ENCODE measurements at places on chromosomes 16 and 17.

DNA sequence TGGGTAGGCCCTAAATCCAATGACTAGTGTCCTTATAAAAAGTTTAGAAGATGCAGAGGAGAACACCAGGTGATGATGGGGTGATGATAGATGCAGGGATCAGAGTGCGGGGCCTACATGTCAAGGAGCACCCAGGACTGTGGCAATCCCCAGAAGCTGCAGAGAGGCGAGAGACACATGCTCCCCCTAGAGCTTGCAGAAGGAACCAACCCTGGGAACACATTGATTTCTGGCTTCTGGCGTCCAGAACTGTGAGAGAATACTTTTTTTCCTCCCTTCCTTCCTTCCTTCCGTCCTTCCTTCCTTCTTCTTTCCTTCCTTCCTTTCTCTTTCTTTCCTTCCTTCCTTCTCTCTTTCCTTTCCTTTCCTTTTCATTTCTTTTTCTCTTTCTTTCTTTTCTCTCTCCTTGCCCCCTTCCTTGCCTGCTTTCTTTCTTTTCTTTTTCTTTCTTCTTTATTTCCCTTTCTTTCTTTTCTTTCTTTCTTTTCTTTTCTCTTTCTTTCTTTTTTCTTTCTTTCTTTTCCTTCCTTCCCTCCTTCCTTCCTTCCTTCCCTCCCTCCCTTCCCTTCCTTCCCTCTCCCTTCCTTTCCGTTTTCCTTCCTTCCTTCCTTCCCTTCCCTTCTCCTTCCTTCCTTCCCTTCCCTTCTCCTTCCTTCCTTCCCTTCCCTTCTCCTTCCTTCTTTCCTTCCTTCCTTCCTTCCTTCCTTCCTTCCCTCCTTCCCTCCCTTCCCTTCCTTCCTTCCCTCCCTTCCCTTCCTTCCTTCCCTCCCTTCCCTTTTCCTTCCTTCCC lies 134.3 kb downstream of the HAPSTR1 start:
- no peak for ATAC-seq

GRCh38 chr17:82228278-82228841 lies 482 bp upstream of the SLC16A3 start:
- peak; percentile 57 for ATAC-seq

DNA sequence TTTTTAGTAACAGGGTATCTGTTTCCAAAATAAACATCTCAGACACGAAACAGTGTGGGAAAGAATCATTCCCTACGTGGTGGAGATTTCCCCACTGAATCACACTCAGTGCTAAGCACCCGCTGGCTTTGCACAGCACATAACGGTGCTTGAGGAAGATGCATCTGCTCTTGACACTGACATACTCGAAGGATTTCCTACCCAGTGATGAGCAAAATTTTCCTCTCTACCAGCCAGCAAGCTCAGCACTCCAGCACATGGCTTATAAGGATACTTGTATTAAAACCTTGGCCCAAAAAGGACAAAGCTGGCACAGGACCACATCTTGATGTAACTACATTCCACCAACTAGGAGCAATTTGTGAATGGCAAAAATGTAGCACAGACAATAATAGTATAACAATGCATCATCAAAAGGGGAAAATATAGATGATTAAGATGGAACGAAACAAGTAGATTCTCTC lies 59.0 kb downstream of the ANKFY1 start:
- ATAC-seq: no peak

GRCh38 chr17:74779948-74780400 lies 3.8 kb upstream of the NAT9 start:
- peak; percentile 55 for ATAC-seq

DNA sequence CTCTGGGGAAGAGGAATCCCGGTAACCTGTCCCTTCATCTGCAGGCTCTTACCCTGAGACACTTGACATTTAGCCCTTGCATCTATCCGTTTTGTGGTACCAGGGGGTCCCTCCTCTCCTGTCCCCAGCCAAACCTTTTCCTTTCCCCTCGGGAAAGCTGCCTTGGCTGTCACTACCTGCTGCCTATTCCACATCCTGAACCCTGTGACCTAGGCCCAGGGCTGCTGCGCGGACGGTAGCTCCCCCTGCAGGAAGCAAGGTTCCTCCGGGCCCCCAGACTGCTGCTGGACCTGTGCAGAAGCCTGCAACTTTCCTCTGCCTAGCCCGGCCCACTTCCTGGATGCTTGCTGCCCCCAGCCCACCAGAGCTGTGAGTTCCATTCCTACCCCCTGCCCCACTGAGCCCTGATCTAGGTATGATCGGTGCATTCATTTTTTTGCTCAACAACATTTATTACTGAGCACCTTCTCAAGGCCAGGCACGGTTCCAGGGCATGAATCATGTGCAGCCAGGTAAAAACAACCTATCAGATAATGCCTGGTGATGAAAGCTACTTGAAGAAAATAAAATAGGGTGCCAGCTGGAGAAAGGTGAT lies 10.5 kb upstream of the ALDOA start:
- ATAC-seq: peak; percentile 72

GRCh38 chr16:28880589-28880915 lies 2.3 kb downstream of the ATP2A1 start:
- no peak for ATAC-seq

GRCh38 chr17:14116263-14117024 lies 47.1 kb downstream of the COX10 start:
- ATAC-seq: no peak

- ATAC-seq: no peak
These were observed 182.3 kb downstream of the SHISA9 start for GRCh38 chr16:13083681-13084080.

GRCh38 chr17:31488264-31488981 lies 96.9 kb downstream of the RAB11FIP4 start:
- ATAC-seq: no peak

GRCh38 chr16:57867000-57867561 lies 64.8 kb upstream of the KIFC3 start:
- ATAC-seq: no peak

DNA sequence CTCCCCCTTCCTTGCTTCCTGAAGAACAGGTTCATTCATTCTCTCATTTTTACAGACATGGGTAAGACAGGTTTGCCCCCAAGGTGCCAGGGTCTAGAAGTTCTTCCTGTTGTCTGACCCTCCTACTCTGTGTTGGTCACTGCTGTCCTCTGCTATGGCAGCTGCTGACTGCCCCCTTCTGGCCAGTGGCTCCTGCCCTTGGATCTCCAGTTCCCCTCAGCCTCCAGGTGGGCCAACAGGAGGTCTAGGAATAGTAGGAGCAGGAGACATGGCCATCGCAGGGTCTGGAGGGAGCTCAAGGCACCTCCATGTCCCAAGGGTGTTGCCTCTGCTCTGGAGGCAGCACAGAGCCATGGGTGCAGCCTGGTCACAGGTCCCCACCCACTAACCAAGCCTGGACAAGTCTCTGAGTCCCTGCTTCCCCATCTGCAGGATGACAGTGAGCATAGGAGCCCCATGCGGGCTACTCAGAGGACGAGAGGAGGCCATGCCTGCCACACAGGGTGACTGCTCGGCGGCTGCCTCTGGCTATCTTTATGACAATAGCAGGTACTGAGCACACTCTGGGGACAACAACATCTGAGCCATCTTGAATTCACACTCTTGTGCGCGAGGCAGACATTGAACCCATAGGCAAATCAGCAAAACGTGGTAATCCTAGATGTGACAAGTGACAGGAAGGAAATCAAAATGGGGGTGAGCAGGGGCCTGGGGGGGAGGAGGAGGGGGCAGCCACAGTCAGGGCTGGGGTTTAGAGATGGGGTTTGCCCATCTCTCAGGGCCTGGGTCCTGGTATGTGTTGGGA lies 27.0 kb upstream of the NXPH3 start:
- no peak for ATAC-seq

DNA sequence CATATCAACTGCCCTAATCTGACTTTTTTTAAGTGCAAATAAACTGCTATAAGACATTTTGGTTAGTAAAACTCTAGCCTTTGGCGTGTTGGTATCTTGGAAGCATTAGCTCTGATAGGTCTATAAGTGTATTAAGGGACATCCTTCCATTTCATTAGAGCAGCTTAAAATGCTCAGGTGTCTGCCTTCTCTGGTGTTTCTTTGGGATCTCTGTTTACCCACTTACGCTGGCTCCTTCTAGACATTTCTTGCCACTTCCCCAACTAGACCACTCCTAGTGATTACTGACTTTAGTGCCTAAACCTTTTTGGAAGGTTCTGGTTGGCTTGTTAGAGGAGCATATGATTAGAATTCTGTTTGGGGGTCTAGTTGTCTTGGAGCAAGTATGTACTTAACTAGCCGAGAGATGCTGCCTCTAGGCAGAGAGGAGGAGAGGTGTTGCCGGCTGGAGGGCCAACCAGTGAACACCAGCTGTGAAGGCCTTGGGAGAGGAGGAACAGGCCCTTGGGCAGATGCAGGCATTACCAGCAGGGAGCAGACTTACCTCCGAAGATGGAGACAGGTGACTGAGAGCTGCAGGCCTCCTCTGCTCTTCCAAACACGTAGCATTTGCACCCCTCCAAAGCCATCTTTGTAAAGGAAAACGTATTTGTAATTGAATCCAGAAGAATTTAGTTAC lies 15.2 kb upstream of the CLEC18C start:
- ATAC-seq: no peak

DNA sequence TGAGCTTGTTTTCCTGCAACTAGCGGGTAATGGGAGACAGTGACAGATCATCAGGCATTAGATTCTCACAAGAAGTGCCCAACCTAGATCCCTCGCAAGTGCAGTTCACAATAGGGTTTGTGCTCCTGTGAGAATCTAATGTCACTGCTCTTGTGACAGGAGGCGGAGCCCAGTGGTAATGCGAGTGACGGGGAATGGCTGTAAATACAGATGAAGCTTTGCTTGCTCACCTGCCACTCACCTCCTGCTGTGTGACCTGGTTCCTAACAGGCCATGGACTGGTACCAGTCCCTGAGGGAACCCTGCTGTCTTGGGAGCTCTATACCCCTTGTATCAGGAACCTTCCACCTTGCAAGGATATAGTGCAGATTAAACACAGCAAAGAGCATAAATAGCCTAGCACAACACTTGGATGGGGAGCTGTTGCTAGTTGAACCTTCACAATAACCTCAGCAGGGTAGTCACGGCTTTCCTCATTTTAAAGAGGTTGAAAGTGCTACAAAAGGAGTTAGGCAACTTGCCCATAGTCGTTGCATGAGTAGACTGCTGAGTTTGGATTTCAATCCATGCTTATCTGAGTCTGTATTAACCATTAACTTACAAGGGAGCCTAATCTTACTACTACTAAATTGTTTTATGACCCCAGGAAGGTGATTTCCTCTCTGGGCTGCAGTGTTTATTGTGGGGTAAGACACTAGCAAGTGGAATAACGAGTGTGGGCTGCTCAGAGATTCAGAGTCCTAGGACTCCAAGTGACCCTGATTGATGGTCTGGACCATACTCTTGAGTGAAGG lies 156.6 kb upstream of the ZFHX3 start:
- ATAC-seq: no peak

DNA sequence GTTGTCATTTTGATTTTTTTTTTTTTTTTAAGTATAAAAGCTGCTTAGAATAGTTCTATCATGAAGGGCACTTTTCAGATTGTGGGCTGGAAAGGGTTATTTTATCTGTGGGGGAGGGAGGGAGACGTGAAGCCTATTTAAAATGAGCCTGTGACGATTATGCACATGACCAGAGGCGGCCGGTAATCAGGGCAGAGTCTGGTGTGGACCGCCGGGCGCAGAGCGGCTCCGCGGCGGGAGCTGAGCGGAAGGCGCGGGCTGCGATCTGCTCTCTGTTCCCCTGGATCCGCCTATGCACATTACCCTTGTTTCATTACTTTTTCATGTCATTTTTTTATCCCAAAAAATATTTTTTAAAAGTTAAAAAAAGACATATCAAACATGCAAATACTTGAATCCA lies 23.5 kb downstream of the TMC6 start:
- ATAC-seq: no peak

GRCh38 chr16:3131755-3132377 lies 3.0 kb upstream of the ZNF213 start:
- no peak for ATAC-seq

- ATAC-seq: no peak
These were observed 24.2 kb downstream of the EMP2 start for GRCh38 chr16:10556236-10556635.

- no peak for ATAC-seq
These were observed 43.8 kb upstream of the CDH13 start for GRCh38 chr16:82582975-82583374.

DNA sequence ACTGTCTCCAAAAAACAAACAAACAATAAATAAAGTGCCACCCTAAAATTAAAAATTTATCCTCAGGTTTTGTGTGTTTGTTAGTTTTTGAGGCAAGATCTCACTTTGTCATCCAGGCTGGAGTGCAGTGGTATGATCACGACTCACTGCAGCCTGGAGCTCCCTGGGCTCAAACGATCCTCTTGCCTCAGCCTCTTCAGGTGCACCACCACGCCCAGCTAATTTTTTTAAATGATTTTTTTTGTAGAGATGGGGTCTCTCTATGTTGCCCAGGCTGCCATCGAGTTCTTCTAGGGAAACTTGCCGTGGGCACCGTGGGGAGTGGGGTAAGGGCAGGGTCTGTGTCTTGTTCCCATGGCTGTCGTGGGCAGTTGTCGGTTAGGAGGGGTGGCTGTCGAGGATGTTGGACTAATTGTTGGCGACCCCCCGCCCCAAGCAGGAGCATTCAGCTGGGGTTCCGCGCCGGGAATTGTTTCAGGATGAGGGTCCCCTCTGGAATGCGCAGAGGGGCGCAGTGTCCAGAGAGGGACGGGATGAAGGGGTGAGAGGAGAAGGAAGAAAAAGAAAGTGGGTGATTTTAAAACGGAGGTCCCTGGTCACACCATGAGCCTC lies 1.1 kb upstream of the RNF213 start:
- no peak for ATAC-seq

DNA sequence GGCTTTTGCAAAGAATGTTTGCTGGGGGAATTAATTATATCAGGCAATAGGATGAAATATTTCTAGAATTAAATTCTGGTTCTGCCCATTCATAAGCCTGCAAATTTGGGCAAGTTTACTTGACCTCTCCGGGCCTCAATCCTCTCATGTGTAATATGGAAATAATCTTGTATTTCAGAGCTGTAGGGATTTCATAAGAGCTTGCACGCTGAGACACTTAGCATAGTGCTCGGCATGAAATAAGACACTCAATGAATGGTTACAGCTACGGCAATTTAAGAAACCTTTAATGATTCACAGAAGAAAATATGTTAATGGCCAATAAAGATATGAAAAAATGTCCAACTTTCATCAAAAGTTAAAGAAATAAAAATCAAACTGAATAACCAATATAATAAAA lies 40.6 kb upstream of the PITPNM3 start:
- no peak for ATAC-seq

All from activated CD4-positive, CD25-positive, alpha-beta regulatory T cell treated with anti-CD3 and anti-CD28 coated beads, Interleukin-2, amount 50 U/mL, for 24 hours (primary cell).